Stimulated activated naive CD4-positive, alpha-beta T cell (primary cell): ENCODE measurements at places on chromosomes 6 and 20.

- DNase-seq: no peak
These were observed 55.8 kb downstream of the UBE2V1 start for GRCh38 chr20:50056951-50057713.

GRCh38 chr6:7919871-7920270, 9.3 kb upstream of the TXNDC5 start:
- no peak for DNase-seq

- DNase-seq: no peak
These were observed 36.8 kb downstream of the CENPW start for GRCh38 chr6:126376682-126377081.

DNA sequence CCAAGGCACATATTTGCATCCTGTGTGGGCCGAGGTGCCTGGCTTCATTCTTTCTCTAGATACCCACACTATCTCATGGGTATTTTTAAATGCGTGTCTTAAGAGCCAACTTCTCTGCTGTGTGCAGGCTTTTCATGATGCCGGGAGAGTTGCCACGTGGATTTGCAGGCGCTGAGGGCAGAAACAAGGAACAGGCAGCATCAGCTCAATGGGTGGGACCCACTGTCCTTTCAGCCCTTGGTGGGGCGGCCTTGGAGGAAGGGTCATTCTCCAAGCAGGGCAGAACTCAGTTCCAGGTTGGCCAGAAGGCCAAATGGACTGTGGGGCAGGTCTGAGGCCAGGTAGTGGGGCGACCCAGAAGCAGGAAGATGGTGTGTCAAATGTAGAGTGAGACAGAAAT, 84.7 kb downstream of the PHACTR3 start:
- no peak for DNase-seq

- no peak for DNase-seq
These were observed 472.9 kb upstream of the ZNF337 start for GRCh38 chr20:26169506-26169905.

DNA sequence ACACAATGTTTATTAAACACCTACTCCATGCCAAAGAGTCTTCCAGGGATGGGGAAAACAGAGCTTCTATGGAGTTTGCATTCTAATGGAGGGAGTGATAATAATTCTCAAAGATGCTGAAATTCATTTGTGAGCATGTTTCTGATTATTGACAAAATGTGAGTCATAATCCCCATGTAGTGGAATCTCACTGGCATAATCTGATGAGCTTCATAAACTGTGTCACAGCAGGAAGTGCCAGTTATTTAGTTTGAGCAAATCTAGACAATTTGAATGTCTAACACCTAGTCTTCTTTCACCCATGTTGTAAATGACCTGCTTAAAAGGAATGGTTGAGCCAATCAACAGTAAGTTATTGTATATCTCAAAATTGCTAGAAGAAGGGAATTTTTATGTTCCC, 95.1 kb downstream of the KCNQ5 start:
- DNase-seq: no peak

GRCh38 chr20:7930343-7930742, 9.9 kb downstream of the HAO1 start:
- no peak for DNase-seq

DNA sequence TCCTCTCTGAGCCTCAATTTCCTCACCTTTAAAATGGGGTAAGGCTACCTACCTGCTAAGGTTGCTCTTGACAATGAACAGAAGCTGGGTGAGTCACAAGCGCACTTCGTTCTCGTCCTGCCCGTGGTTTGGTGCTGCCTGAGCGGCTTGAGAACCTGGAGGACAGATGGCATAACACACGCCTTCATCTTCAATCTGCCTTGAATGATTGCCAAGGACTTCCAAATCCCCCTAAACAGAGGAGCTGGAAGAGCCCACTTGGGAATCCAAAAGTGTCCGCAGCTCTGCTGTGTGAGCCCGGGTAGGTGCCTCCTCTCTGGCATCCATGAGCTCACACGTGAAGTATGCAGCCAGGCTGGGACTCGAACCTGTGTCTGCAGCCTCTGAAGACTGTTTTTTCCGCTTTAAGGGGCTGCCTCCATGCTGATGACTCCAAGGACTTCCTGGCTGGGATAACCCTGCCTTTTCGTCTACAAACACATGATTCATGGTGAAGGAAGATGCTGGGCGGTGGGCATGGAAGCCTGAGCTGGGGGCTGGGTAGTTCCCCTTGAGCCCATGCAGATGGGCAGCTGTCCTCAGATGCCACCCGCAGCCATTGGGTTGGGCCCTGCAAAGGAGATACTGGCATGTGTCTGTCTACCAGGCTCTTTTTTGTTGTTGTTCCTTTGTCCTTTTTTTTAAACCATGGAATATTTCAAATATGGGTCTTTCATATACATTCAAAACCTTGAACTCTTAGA, 25.3 kb upstream of the CSNK2A1 start:
- DNase-seq: no peak

DNA sequence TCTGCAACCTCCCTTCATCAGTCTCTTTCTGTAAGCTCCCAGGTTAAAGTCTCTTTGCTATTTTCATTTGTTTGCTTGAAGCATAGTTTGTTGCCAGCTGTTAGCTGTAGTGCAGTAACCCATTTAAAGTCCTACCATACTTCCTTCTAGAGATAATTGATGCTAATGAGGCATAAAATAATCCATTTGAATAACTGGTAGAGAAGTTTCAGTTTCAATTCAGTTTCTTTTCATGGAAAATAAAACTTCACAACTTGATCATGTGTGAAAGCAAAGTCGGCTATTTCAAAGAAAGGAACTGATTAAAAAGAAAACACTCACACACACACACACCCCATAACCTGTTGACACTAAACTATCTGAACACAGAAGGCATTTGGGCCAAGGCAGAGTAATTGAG, 68.5 kb upstream of the TENT5A start:
- no peak for DNase-seq

- DNase-seq: no peak
These were observed 665.9 kb upstream of the CITED2 start for GRCh38 chr6:140040396-140040795.

DNA sequence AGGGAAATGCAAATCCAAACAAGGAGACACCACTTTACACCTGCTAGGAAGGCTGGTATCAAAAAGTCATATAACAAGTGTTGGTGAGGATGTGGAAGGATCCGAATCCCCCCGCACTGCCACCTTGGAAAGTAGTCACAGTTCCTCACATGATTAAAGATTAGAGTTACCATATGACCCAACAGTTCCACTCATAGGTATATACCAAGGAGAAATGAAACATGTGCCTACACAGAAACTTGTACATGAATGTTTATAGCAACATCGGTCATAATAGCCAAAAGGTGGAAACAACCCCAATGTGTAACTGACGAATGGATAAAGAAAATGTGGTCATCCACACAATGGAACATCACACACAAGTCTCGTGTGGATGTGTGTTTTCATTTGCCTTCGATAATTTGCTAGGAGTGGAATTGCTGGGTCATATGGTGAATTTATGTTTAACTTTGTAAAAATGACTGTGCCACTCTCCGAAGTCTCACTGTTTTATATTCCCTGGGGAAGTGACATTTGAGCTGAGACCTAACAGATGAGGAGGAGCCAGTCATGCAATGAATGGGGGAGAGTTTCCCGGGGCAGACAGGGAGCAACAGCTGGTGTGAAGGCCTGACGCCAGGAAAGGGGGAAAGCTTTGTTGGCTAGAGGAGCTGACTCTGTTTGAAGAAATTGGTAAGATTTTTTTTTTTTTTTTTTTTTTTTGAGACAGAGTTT, 125.9 kb upstream of the MLN start:
- DNase-seq: no peak

DNA sequence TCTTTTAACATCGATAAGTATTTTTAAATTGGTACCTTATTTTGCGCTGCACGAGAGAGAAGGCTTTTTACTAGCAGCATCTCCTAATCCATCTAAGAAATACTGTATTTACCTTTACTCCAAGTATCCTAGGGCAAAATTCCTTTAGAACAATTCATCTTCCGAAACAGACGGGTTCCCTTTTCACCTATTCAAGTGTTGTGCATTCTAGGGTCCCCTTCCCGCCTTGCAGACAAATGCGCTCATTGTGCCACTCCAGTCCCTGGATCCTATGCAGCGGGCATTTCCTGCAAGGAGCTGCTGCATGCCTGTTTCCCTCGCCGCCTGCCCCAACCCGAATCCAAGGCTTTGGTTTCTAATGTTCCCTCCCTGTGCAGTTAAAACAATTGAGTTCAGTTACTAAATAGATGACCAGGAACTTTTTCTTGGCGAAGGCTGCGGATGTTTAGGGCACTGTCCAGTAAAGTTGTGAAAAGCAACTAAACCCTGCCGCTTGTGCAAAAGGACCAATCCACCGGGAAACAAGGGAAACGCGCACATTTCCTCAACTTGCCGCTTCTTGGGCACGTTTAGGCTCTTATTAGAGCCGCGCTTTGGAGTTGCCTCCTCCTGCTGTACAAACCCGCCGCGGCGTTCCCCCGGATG, 556 bp upstream of the SCAF8 start:
- no peak for DNase-seq

DNA sequence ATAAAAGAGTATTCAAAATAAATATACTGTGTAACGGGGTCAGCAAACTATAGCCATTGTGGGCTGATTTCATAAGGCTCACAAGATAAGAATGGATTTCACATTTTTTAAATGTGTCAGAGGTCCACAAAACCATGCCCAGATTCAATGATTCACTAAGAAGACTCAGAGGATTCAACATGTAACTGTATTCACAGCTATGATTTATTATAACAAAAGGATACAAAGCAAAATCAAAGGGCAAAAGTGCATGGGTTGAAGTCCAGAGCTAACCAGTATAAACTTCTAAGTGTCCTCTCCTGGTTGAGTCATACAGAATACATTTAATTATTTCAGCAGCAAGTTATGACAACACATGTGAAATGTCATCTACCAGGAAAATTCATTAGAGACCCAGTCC, 49.2 kb downstream of the TBC1D32 start:
- no peak for DNase-seq

GRCh38 chr20:4891997-4892396, 109.3 kb downstream of the SLC23A2 start:
- no peak for DNase-seq

DNA sequence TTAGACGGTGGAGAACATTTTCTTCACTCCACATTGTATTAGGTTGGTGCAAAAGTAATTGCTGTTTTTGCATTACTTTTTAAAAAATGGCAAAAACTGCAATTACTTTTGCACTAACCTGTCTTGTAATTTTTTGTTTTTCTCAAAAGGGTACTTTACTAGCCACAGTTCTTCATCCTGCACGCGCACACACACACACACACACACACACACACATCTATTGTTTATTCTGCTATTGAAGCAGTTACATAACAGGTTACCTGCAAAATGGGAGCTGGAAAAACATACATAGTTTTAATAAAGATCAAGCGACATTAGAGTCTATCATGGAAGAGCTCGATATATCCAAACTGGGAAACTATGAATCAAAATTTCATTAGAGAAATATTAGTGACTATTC, 235.2 kb downstream of the SIM1 start:
- no peak for DNase-seq
